ENCODE measurements at places on chromosomes 4 and X. TPM values are rescaled to one million over a fixed set of nuclear protein-coding genes. Genes with fewer than 3 reads are reported as not detected.

CT45A3 gene
- total RNA-seq, result not detected

DNA sequence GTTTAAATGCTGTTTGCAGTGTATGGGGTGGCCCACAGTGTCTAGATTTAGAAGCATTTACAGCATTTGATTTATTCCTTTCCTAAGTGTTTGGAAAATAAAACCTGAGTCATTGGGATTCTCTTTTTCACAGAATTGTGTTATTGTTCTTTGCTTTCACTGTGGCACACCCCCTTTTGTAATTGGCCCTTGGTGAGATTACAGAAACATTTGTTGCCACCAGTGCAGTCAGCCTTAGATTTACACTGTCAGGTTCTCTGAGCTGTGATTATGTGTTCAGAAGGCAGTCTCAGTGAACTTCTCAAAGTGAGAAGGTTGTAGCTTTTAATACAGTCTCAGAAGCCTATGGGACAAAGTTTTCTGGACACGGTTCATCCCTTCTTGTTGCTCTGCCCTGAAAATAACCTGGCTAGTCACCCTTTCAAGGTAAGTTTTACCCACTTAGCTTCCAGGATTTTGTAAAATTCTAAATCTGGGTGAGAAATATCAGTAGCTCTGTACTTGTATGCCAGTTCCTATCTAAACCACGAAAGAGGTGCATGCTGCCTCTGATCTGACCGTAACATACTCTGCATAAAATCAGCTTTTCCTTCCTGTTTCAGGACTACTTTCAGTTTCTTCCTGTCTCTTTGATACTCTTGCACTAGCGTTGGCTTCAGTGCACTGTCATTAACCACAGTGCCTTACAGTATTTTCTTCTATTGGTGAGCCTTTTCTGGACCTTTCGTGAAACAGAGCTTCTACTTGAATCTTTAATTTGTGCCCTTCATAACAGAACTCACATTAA, 12.6 kb downstream of the RUFY3 start:
- DNase-seq, result peak; percentile 59

- DNase-seq, result no peak
Measured at GRCh38 chrX:32443841-32444240, 767.5 kb downstream of the DMD start.

DNA sequence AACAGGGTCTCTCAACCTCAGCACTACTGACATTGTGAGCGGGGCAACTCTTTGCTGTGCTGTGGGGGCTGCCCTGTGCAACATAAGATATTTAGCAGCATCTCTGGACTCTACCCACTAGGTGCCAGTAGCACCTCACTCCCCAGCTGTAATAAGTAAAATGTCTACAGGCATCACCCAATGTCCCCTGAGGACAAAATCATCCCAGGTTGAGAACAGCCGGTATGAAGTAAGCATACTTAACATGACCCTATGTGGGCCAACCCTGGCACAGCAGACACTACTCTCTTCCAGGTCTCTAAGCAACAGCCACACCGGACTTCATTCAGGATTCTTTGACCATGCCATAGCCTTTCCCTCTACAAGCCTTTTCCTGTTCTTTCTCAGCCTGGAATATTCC, 10.5 kb upstream of the MGST2 start:
- peak; percentile 71 for DNase-seq

DNA sequence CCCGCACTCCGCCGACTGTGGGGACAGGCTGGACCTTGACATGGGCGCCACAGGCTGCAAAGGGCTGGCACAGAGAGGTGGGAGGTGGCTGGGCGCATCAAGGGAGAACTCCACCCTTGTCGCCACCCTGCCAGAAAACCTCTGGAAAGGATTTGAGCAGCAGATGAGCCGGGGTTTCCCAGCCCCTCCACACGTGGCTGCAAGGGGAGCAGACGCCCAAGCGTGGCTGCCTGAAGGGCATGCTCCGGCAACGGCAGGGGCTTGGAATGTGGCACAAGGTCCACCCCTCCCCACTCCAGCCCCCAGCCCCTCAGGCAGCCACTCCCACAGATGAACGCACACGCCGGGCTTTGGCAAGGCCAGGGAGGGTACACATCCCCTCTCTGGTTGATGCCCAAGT, 4.6 kb downstream of the BGN start:
- no peak for DNase-seq

- no peak for DNase-seq
Measured at GRCh38 chr4:17665852-17666251, 51.4 kb downstream of the MED28 start.
